ENCODE measurements at places on chromosomes 2 and 18.

DNA sequence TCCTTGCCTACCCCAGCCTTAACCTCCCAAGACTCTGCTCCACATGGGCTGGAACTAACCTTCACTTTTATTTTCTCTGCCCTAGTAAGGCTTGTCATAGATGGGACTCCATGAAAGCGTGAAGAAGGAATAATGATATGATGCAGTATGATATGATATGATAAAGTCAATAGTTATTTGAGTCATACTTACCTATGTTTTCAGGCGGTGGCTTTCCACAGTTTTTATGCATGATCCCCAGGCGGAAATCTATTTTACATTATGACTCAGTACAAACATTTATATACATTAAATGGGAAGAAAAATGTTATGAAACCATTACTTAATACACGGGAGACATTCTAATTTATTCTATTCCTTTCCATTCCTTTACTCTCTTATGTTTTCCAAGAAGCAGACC lies 5.6 kb downstream of the ACMSD start:
- no peak for DNase-seq

GRCh38 chr2:182319556-182320505 lies 107.0 kb downstream of the PDE1A start:
- DNase-seq, result no peak

DNA sequence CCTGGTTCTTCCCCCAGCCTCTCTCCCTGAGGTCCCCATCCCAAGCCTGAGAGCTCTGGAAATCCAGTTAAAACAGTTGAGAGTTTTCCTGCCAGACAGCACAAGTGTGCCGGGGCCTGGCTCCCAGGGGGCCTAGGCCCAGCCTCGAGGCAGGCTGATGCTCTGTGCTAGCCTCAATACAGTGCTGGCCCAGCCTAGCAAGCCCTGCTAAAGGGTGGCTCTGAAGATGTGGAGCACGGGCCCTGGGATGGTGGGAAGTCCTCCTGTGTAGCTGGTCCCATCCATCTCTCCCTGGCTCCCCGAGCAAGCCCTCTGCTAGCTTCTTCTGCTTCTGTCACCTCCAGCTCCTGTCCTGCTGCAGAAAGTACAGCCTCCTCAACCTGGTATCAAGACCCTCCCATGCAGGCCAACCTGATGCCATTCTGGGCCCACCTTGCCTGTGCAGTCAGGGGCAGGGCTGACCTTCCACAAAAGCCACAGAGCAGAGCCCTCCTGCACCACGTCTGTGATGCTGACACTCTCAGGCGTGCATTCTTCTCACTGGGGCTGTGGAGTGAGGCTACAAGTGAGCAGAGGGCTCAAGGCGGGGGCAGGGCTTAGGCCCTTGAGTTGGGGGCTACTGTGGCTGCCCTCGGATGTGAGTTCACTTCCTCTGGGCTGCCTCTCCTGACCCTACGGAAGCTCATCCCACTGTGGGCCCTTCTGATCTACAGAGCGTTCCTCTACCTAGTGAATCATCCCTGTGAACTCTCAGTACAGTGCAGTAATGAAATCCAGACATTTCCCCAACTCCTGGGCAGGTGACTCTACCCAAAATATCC lies 60.1 kb upstream of the LAPTM4A start:
- no peak for DNase-seq

DNA sequence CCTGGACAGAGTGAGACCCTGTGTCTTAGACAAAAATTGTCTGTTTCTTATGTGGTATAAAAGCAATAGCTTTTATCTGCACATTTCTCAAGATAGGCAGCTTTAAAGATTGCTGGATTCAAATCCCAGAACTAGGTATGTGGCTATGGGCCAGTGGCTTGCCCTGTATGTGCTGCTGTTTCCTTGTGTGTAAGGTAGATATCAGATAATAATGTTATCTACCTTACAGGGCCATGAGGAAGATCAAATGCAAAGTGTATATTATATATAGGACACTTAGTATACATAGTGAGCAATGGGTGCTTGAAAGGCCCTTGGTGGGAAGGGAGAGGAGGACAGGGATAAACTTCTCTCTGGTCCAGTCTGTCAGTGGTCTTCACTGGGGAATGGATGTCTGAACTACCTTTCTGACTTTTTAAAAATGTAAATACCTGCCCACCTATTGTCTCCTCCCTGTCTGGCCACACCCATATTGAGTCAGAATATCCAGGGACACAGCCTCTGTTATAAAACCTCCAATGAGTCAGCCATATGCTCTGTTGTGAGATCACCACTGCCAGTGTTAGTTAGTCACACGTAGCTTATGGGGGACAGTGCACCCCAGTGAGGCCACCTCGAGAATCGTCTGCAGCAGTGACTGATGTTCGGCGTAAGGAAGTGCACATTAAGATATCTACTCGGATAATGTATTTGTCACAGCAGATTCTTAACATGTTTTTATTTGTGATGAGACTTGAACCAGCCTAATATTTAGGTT lies 383.4 kb downstream of the PTPRM start:
- DNase-seq, result no peak

GRCh38 chr2:238816291-238816690 lies 31.6 kb upstream of the TWIST2 start:
- no peak for DNase-seq

DNA sequence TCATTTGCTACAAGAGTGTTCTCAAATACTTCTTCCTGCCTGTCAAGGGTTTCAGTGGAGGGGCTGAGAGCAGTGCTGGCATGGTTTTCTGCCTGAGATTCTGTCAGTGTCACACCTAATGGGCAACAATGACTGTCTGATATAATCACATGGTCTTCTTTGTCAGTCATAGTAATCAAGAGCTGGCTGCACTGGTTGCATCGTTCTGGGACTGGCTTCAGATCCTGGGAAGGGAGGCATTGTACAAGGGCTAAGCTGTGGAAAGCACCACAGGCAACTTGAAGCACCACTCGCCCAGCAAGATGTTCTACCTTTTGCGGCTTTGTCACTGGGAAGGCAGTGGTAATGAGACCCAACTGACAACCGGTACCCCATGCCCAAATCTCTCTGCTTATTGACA lies 19.6 kb downstream of the ALS2 start:
- DNase-seq, result no peak

- no peak for DNase-seq
Observed at GRCh38 chr2:9744256-9745004, 98.8 kb upstream of the TAF1B start.

DNA sequence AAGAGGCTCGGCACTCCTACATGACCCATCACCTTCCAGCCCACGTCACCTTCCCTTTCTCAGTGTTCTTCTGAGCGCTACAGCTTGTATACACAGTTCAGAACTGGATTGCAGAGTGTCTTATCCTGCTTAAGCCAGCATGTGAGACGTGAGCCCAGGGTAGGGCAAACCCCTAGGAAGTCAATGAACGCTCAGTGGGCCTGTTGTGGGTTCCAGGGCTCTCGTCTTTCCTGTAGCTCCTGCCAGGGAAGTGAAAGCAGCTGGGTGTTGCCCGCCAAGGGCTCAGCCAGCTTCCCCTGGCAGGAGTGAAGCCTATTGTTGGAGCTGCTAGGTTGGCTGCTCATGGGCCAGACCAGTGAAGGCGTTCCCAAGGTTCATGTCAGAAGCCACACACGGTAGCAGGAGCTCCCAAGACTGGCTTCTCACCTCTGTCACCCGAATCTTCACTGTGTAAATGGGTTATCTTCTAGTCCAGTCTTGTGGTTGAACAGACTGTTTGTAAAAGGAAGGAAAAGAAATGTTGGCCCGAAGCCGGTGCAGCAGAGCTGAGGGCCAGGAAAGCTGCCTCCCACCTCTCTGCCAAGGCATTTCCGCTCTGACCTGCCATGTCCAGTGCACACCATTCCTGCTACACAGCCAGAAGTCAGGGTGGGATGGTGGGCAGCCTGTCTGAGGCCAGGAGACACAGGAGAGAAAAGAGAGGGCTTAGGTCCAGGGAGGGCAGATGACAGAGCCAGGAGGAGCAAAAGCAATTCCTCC lies 69.6 kb upstream of the RMDN2 start:
- DNase-seq, result no peak

- DNase-seq, result peak; percentile 64
Observed at GRCh38 chr2:62158444-62159121, 37.3 kb upstream of the B3GNT2 start.

GRCh38 chr2:62485761-62486438 lies 20.1 kb downstream of the TMEM17 start:
- no peak for DNase-seq

DNA sequence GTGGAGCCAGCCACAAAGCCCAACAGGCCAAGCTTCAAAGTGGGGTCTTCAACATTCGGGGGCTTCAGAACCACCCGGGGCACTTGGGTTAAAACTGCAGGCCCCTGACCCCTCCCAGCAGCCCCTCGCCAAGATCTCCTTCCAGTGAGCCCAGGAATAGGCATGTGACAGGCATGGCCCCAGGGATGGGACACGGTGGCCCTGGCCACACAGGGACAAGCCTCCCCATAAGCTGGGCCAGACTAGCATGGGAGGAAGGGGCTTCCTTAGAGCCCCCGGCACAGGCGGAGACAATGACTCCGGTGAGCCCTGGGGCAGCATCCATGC lies 52.4 kb downstream of the BIN1 start:
- no peak for DNase-seq

DNA sequence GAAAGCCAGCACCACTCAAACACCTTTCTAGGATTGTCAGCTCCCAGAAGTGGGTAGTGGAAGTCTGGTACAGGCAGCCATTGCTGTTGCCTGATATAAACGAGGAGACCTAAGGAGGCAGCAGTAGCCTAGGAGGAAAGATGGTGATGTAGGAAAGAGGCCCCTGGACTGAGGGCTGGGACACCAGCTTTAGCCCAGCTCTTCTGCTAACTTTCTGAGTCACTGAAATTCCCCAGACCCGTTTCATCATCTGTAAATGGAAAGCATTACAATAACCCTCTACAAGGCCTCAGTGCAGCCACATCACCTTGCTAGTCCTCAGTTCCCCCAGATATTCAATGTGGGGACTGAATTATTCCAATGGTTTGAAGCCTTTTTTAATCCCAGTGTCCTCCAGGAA lies 336.5 kb downstream of the TNS1 start:
- DNase-seq, result no peak

GRCh38 chr2:189609853-189610252 lies 29.3 kb upstream of the SLC40A1 start:
- no peak for DNase-seq

- DNase-seq, result no peak
Observed at GRCh38 chr2:220279372-220279771, 651.9 kb downstream of the SLC4A3 start.

DNA sequence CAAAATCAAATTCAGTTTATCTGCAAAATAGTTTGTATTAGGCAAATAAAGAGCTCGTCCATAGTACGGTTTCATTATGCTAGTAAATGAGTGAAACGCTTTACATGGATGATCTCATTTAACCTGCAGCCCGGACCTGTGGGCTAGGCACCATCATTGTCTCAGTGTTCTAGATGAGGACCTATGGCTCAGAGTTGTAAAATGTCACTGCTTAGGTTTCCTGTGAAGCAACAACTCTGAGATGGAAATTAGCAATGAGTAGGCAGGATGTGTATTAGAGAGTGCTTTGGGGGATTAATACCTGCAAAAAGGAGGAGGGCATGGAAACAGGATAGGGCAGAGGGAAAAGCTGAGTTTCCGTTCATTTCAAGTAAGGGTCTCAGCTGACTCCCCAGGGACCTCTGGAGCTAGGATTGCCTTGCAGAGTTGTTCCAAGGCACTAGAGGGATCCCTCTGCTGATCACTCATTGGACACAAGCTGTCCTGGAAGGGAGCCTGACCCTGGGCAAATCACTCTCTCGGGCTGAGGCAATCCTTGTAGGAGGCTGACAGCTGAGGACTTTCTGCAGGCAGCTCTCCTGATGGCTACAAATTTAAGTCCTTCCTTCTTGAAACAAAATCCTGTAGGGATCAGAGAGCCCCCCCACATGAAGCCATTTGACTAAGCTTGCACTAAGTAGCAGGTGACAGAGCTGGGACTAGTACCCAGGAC lies 58.8 kb upstream of the SIX2 start:
- DNase-seq, result no peak

GRCh38 chr2:11444737-11445136 lies 21.2 kb downstream of the E2F6 start:
- DNase-seq, result no peak

- peak; percentile 12 for DNase-seq
Observed at GRCh38 chr2:11744631-11745394, 1.6 kb upstream of the LPIN1 start.

DNA sequence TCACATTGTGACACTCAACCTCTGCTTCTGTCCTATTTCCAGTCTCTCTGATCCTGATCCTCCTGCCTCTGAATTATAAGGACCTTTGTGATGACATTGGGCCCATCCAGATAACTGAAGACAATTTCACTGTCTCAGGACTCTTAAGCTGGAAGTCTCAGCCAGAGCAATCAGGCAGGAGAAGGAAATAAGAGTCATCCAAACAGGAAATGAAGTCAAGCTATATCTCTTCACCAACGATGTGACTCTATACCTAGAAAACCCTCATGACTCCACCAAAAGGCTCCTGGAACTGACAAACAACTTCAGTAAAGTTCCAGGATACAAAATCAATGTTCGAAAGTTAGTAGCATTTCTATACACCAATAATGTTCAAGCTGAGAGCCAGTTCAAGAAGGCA lies 29.3 kb upstream of the TWIST2 start:
- DNase-seq, result no peak

GRCh38 chr2:181138816-181139215 lies 158.4 kb downstream of the UBE2E3 start:
- no peak for DNase-seq

DNA sequence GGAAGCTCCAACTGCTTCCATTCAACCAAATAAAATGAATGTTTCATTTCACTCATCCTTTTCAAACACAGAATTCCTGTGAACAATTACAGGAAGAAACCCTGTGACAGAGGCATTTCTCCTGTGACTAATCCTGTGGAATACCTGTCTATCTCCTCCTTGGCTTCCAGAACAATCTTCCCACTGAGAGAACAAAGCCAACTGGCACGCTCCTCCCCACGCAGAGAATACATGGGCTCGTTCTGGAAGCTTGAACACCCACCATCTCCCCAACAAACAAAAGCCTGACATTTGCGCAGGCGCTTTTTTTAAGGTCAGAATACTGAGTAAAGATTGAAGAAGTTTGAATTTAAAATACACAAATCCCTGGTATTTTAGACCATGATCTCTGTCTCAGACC lies 104.7 kb upstream of the SLC66A3 start:
- DNase-seq, result no peak

GRCh38 chr18:22523481-22523880 lies 105.8 kb upstream of the CTAGE1 start:
- no peak for DNase-seq

- no peak for DNase-seq
Observed at GRCh38 chr2:217208867-217209266, 349.0 kb upstream of the TNP1 start.

DNA sequence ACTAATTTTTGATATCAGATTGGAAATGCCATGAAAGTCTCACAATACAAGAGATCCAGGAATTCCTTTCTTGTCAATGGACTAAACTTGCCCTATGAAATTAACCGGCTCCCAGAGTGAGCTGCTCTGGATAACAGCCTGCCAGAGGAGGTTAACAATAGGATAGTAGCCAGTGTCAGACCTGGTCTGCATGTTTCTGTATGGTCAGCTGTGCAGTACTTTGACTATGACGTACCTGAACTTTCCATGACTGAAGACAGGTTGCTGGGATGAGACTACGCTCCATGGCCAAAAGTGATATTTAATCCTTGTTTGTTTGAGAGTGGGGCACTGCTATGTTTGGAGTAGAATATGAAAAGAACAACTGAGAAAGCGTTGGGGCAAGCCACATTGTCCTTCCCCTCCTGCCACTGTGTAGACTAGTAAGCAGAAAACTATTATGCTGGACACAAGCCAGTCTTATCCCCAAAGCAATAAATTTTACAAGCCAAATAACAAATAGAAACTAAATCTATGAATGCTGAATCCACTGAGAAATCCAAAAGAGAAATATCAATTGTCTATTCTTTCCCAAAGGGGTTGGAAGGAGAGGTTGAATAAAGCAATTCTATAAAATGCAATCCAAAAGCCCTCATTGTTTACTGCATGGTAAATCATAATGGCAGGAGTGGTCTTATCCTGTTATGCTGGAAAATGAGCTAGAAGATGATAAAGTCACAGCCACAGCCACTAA lies 115.5 kb upstream of the CYP26B1 start:
- DNase-seq, result no peak
